Effector CD4-positive, alpha-beta T cell (primary cell): ENCODE measurements at places on chromosomes 13 and 19.

DNA sequence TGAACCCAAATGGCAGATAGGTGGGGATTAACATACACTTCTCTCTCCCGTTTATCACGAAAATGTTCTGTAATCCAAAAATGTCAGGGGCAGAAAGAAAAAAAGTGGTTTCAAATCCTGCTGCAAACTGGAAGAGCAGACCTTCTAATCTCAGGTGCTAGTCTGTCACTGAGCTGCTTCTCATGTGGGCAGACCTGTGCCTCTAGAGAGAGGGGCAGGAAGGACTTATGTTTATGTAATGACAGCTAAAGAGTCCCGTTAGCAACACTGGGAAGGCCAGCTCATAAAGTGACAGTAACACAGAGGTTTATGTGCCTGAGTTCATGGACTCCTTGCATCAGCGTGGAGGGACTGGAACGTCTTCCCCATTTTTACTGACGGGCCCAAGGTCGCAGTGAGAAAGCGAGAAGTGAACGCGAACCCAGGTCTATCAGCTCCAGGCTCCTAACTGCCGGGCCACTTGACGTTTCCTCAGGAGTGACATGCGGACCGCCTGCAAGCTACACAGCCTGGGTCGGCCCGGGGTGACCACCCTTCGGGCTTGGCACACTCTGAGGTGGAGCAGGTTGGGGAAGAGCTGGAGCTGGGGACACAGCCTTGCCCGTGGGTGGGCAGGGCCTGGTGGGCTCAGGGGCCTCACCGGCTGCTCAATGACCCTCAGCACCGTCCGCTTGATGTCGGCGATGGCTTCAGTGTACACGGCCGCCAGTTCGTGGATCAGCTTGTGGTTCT is 9.6 kb upstream of the RSPH6A start:
- no peak for DNase-seq

GRCh38 chr13:80235967-80236302 is 105.0 kb downstream of the SPRY2 start:
- no peak for DNase-seq

DNA sequence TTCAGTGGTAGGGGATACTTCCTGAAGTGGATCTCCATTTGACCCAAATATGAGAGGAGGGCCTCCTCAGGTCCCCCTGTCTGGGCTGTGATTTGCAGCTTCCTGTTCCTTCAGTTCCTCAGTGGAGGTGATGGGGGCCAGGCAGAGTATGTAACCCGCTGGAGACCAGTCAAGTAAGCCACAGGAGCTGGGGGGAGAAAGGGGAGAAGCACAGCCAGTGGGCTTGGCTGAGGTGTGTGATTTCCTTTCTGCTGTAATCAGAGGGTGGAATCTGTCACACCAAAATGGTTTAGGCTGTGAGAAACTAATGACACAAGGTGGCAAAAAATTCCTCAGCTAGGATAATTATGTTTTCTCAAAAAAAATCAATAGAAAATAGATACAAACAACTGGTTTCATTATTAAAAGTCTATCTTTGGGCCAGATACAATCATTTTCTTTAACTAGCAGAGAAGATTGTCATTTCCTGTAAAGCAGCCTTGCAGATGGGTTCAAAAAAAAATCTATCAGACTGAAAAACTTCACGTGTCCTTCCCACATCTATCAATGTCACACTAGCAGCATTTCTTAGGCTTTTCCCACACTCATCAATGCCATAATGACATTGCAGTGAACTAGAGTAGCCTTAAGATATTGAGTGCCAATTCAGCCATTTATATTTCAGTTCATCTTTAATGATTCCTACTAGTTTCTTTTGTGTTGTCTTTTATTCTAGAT is 1660.3 kb downstream of the EFNB2 start:
- DNase-seq: no peak

DNA sequence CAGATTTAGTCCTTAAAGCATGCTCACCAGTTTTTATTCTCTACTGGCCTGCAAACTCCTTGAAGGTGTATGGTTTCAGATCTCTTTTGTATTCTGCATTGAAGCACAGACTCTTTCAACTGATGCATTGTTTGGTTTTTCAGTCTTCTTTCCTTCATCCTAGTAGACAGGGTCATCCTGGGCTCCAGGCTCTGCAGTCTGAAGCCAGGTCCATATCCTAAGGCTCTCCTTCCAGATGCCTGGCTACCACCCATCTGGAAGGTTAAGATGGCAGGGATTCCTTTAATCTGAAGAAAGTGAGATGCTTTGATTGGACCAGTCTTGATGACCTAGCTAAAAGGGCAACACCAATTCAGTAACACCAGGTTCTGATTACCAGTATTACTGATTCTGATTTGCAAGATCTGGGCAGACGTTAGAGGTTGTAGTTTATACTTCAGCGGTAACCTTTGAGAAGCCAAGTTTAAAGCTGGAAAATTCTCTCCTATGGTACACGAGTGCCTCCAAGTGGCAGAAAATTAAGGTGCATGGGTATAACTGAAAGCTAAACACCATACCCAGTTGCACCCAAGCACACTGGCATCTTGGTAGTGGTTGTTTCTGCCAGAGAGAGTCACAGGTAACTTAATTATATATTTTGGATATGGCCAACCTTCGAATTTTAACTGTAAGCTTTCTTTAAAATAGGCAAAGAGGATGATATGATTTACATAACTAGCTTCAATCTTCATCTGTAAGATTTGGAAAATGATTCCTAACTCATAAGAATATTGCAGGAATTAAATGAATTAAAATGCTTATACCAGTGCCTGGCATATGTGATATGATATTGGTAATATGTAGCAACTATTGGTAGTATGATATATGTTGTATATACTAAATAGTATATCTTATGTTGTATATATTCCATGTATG is 1651.9 kb upstream of the MIR17HG start:
- no peak for DNase-seq

- DNase-seq: no peak
Observed at GRCh38 chr19:1524287-1524971, 552 bp downstream of the PLK5 start.

GRCh38 chr13:34546344-34547250 is 395.5 kb upstream of the NBEA start:
- DNase-seq: no peak

- no peak for DNase-seq
Observed at GRCh38 chr13:110699148-110700145, 6.5 kb downstream of the CARS2 start.

GRCh38 chr19:27892500-27892899 is 1320.5 kb downstream of the UQCRFS1 start:
- no peak for DNase-seq

DNA sequence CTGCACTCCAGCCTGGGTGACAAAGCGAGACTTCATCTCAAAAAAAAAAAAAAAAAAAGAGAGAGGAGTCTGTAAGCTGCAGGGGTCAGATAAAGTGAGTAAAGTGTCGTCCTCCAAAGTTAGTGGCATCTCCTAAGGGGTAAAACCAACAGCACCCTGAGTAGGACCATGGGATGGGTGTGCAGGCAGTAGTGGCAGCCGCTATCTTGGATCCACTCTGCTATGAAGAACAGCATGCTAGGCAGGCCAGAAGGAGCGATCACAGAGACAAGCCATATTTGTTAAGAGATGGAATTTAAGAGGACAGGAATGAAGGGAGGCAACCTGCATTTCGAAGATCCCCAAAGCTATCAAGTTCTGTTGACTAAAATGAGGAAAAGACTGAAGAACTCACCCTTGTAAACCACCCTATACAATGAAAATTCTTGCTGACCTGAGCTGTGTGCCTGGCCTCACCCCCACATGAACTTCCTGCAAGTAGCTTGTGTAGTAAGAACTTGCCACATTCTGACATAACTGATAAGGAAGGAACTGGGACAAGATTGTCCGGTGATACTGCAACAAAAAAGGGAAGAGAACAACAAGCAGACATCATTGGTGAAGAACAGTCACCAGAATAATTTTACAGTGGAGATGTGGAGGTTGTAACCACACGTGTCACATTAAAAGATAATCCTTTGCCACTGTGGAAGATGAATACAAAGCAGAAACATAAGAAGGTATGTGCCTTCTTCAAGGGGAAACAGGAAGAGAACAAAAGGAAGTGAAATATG is 16.2 kb downstream of the DPY19L3 start:
- no peak for DNase-seq

DNA sequence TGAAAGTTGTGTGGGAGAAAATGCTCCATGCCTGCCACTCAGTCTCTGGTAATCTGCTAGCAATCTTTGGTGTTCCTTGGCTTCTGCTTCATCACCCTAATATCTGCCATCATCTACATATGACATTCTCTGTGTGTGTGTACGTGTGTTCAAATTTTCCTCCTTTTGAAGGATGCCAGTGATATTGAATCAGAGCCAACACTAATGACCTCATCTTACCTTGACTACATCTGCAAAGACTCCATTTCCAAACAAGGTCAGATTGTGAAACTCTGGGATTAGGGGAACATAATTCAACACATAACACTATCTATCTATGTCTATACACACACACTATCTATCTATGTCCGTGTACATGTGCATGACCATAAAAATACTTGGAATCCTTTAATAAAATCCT is 81.4 kb upstream of the IRS2 start:
- DNase-seq: no peak

- DNase-seq: peak; percentile 36
Observed at GRCh38 chr19:12665281-12665573, 1.3 kb downstream of the MAN2B1 start.

GRCh38 chr19:3336680-3337523 is 29.5 kb upstream of the NFIC start:
- DNase-seq: no peak

GRCh38 chr13:99288089-99288488 is 19.1 kb downstream of the GPR183 start:
- DNase-seq: no peak

DNA sequence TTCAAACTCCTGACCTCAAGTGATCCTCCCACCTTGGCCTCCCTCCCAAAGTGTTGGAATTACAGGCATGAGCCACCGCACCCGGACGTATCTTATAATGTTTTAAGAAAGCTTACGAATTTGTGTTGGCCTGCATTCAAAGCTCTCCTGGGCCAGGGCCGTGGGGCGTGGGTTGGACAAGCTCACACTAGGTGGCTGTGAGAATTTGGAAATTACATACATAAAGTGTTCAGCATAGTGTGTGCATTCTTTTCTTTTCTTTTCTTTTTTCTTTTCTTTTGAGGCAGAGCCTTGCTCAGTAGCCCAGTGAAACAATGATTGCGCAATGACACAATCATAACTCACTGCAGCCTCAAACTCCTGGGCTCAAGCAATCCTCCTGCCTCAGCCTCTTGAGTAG is 2.6 kb downstream of the ZSWIM4 start:
- DNase-seq: no peak

DNA sequence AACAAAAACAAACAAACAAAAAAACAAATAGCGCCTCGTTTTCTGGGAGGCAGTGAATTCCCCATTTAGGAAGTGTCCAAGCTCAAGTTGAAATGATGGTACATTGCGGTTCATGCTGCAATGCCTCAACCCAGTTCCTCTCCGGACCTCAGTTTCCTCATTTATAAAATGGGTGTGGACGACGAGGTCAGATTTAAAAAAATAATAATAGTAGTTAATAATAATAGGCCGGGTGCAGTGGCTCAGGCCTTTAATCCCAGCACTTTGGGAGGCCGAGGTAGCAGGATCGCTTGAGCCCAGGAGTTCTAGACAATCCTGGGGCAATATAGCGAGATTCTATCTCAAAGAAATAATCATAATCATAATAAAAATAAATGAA is 15.5 kb upstream of the ERCC1 start:
- no peak for DNase-seq

- no peak for DNase-seq
Observed at GRCh38 chr19:37470216-37470615, 1.1 kb downstream of the ZNF570 start.

DNA sequence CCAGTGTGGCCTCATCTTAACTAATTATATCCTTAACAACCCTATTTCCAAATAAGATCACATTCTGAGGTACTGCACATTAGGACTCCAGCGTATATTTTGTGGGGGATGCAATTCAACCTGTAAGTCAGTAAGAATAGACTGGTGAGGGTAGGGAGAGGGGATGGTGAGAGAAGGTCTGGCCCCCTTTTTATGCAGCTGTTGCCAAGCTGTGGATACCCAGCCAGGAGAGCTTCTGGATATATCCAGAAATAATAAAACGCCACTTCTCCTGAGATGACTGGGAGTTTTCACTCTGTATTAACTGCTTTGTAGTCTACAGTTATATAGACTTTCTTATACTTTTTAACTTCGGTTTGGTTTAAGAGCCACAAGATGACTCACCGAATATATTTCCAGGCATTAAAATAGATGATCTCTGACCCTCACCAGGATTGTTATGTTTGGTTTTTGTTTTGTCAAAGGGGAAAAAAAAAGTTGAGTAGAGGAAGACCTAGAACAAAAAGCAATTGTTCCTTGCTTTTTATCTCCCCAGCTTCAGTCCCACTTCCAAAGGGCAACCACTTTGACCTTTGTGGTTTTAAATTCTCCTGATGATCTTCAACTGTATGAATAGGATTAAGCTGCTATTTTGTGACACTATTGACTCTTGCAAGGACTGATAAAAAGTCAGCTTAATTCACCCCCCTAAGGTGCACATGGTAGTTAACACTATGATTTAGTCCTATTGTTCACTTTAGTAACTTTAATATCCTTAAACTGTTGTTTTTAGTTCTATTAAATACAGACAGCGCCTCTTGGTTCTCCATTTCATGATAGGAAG is 3.1 kb upstream of the NEK3 start:
- no peak for DNase-seq

GRCh38 chr13:82654861-82655855 is 1227.1 kb downstream of the SLITRK1 start:
- no peak for DNase-seq

- no peak for DNase-seq
Observed at GRCh38 chr13:43725460-43725859, 61.3 kb downstream of the ENOX1 start.

- no peak for DNase-seq
Observed at GRCh38 chr13:99406799-99407201, 94.5 kb upstream of the TM9SF2 start.

GRCh38 chr13:71481046-71481445 is 386.0 kb downstream of the DACH1 start:
- no peak for DNase-seq

DNA sequence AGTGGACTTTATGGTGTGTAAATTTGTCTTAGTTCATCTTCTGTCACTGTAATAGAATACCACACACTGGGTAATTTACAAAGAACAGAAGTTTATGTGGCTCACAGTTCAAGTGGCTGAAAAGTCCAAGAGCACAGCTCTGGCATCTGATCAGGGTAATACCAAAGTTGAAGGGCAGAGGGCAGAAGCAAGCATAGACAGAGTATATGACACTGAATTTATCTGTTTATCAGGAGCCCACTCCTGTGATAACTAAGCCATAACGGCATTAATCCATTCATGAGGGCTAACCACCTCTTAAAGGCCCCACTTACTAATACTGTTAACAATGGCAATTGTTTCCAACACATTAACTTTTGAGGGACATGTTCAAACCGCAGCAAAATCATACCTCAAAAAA is 4.0 kb upstream of the RFXAP start:
- no peak for DNase-seq

GRCh38 chr13:50631041-50631440 is 212.5 kb downstream of the DLEU7 start:
- DNase-seq: no peak
